Astrocyte (in vitro differentiated cells and primary cell): ENCODE measurements at places on chromosomes 16 and 17.

- no peak for DNase-seq
These were observed 1.5 kb downstream of the THOC6 start for GRCh38 chr16:3025032-3026002.

DNA sequence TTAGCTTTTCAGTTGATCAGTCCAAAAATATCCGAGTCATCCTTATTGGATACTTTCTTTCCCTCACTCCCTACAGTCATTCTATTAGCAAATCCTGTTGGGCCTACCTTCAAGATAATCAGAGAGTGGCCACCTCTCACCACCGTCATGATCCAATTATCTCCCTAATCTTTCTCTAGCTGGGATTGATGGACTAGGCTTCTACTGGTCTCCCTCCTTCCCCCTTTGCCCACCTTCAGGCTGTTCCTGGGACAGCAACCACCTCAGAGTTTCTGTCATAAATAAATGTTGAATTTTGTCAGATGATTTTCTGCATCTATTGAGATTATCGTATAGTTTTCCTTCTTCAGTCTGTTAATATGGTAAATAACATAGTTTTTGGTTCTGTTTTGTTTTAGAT lies 16.2 kb upstream of the RHBDL3 start:
- no peak for DNase-seq

- no peak for DNase-seq
These were observed 250.5 kb upstream of the C16orf82 start for GRCh38 chr16:26816266-26816665.

- DNase-seq: peak; percentile 61
These were observed 212.5 kb downstream of the TANC2 start for GRCh38 chr17:63178530-63178929.

DNA sequence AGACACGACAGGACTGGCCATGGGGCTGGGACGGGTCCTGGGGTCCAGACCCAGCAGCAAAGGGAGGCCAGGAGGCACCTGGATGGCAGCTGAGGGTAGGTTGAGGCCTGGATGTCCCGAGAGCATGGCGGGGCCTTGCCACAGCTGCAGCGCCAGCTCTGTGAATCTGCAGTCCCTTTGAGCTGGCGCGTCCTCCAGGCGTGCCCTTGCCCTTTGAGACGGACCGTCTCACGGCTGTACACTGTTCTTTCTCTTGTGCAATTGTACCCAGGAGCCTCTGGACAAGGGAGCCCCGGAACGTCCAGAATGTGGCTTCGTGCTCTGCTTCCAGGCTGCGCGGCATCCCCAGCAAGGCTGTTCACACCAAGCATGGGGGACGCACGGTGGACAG lies 69.5 kb upstream of the CIBAR2 start:
- no peak for DNase-seq

DNA sequence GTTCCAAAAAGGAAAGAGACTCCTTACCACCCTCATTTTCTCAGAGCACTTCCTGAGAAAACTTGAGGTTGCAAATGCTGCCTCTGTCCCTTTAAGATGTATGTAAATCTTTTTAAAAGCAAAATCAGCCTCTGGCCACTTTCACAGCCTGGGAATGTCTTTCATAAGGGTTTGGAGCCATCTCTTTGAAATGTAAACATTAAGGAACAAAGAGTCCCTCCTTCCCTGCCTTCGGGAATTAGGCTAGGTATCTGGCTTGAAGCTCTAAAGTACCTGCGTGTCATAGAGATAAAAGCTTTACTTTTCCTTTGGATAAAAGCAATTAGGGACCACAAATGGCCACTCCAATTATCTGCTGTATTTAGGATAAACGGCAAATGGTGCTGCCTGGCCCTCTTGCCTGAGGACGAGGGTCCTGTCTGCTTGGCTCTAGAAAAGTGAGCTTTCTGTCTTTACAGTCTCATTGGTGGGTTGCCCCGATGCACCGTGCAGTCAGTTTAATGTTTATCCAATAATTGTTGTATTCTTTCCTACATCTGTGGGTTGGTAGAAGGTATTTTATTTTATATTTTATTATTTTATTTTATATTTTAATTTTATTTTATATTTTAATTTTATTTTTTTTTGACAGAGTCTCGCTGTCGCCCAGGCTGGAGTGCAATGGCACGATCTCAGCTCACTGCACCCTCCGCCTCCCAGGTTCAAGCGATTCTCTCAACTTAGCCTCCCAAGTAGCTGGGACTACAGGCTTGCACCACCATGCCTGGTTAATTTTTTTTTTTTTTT lies 23.9 kb downstream of the NLRC3 start:
- DNase-seq: no peak

GRCh38 chr17:64250233-64250835 lies 12.7 kb downstream of the TEX2 start:
- no peak for DNase-seq

DNA sequence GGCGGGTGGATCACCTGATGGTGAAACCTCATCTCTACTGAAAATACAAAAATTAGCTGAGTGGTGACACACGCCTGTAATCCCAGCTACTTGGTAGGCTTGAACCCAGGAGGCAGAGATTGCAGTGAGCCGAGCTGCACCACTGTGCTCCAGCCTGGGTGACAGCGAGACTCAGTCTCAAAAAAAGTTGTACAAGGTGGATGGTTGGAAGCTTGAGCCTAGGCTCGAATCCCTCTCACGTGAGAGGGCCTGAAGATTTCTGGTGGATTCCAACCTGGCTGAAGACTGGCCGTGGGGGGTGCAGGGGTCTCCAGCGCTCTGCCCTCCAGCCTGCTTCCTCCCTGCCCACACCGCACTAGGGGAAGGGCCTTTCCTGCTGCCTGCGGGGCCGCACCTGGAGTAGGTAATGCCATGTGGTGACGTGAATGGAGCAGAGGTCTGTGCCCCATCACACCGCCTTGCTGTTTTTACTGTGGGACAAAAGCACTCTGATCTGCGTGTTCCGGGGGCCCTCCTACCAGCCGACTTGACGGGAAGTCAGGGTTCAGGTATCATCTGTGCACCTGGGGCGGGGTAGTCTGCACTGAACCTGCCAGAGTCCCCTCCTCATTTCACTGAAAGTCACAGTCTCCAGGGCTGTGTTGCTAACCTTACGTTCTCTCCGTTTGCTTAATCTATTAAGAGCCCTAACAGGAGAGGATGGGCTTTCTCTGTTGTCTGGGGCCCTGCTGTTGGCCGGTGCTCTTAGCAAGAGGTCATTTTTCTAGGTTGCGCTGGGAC lies 4.2 kb downstream of the RPL13 start:
- DNase-seq: no peak

DNA sequence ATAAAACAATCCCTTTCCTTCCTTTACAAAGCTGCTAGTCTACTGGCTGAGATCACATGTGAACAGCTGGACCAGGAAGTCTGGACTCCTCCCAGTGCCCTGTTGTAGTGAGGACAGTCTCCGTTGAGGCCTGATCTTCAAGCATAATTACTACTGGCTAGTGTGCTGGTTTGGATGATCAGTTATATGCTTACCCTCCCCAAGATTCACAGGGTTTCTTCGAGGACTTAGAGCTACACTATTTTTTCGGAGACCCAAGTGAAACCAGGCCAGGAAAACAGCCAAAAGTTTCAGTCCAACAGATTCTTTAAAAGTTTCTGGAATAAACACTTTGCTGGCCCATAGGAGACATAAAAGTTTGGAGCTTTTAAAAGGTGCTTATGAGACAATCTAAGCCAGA lies 194.9 kb upstream of the CDH11 start:
- DNase-seq: no peak

- DNase-seq: no peak
These were observed 35.7 kb downstream of the ATF7IP2 start for GRCh38 chr16:10421596-10421995.

- no peak for DNase-seq
These were observed 6.1 kb downstream of the MT1H start for GRCh38 chr16:56675685-56676210.
